Activated CD4-positive, alpha-beta memory T cell treated with anti-CD3 and anti-CD28 coated beads, Interleukin-2, amount 10 ng/mL, durations not matched to agents 7 days and 5 days (primary cell): ENCODE measurements at places on chromosomes 5 and 9.

GRCh38 chr5:9265441-9266287 lies 280.2 kb downstream of the SEMA5A start:
- H3K4me3 ChIP-seq, result no peak overlapping the region
- no peak for DNase-seq
- no peak overlapping the region for H3K27ac ChIP-seq
- no peaks in the 10 kb centered on the region for H3K36me3 ChIP-seq
- no peaks in the 10 kb centered on the region for H3K4me1 ChIP-seq

GRCh38 chr9:136206602-136207275 lies 1.8 kb upstream of the LHX3 start:
- no peaks in the 10 kb centered on the region for H3K4me1 ChIP-seq
- DNase-seq, result no peak
- no peak overlapping the region for H3K27ac ChIP-seq
- H3K27me3 ChIP-seq, result peaks cover 16% of the 10 kb centered on the region

- no peaks in the 10 kb centered on the region for H3K27me3 ChIP-seq
- H3K4me1 ChIP-seq, result no peaks in the 10 kb centered on the region
- H3K4me3 ChIP-seq, result no peak overlapping the region
- H3K36me3 ChIP-seq, result no peaks in the 10 kb centered on the region
- DNase-seq, result no peak
Observed at GRCh38 chr9:134655101-134655500, 13.5 kb downstream of the COL5A1 start.

DNA sequence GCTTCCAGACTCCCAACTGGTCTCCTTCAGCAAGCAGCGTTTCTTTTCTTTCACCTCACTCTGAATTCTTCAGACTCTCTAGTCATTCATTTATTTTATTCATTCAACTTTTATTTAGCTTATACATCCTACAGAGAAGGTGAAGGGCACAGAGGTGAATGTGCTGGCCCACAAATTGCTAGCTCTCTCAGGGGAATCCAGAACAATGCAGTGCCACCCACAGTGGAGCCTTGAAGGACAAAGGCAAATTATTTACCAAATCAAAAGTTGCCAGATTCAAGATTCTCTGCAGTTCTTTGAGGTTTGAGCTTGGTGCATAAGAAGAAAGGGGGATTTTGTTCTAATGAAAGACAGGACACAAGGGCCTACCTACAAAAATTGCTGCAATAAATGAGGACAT lies 29.7 kb downstream of the GRIA1 start:
- no peaks in the 10 kb centered on the region for H3K27me3 ChIP-seq
- H3K36me3 ChIP-seq, result no peaks in the 10 kb centered on the region
- no peak overlapping the region for H3K27ac ChIP-seq
- H3K4me1 ChIP-seq, result no peaks in the 10 kb centered on the region

DNA sequence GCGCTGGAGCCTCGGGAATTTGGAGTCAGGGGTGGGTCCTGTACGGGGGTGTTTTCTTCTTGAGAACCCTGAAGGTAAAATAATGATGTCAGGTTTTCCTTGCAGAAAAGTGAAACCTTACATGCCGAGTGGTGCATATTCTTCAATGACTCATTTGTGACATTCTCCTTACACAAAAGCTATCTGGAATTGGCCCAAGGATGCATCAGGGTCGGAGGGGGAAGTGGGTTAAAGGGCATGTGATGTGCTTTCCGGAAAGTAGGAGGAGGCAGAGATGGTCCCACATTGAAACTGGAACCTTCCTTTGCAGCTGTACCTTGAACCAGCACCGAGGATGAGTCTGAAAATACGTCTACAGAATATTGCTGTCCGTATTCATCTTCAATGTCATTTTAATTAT lies 411.2 kb upstream of the IRX4 start:
- no peak overlapping the region for H3K27ac ChIP-seq
- no peaks in the 10 kb centered on the region for H3K36me3 ChIP-seq
- DNase-seq, result no peak
- H3K27me3 ChIP-seq, result no peaks in the 10 kb centered on the region

GRCh38 chr5:104564530-104564929 lies 1001.9 kb upstream of the NUDT12 start:
- H3K4me3 ChIP-seq, result no peak overlapping the region
- no peaks in the 10 kb centered on the region for H3K4me1 ChIP-seq
- DNase-seq, result no peak
- no peak overlapping the region for H3K27ac ChIP-seq

- peaks cover 89% of the 10 kb centered on the region for H3K4me1 ChIP-seq
- H3K27me3 ChIP-seq, result no peaks in the 10 kb centered on the region
- peak overlapping the region; percentile 73 for H3K27ac ChIP-seq
- DNase-seq, result no peak
- H3K36me3 ChIP-seq, result peaks cover 39% of the 10 kb centered on the region
Observed at GRCh38 chr9:131708226-131709002, 31.5 kb downstream of the RAPGEF1 start.

DNA sequence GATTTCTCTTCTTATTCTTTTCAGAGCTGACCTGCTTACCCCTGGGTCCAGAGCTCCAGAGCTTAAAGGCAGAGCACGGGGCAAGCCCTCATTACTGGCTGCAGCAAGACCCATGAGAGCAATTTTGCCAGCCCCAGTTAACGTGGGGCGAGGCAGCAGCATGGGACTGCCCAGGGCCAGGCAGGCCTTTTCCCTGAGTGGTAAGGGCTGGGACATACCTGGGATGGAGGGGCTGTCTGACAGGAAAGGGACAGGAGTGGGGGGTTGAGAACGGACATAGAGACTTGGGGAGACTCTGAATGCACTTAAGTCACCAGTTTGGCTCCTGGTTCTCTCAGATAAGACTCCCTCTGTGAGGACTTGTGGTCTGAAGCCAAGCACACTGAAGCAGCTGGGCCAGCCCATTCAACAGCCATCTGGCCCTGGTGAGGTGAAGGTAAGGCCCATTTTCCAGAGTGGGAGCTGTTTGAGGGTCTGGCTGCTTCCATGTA lies 26.2 kb downstream of the HMGXB3 start:
- H3K4me3 ChIP-seq, result no peak overlapping the region
- peaks cover 9% of the 10 kb centered on the region for H3K4me1 ChIP-seq
- no peak for DNase-seq
- no peaks in the 10 kb centered on the region for H3K27me3 ChIP-seq
- no peak overlapping the region for H3K27ac ChIP-seq

GRCh38 chr9:115289757-115290208 lies 171.8 kb upstream of the TNC start:
- DNase-seq, result no peak
- peaks cover 2% of the 10 kb centered on the region for H3K27me3 ChIP-seq
- H3K36me3 ChIP-seq, result no peaks in the 10 kb centered on the region
- no peak overlapping the region for H3K27ac ChIP-seq
- no peaks in the 10 kb centered on the region for H3K4me1 ChIP-seq
- H3K4me3 ChIP-seq, result no peak overlapping the region

GRCh38 chr9:24044576-24044975 lies 218.5 kb upstream of the ELAVL2 start:
- H3K27ac ChIP-seq, result no peak overlapping the region
- no peaks in the 10 kb centered on the region for H3K27me3 ChIP-seq
- DNase-seq, result no peak
- H3K4me1 ChIP-seq, result no peaks in the 10 kb centered on the region
- no peak overlapping the region for H3K4me3 ChIP-seq

- H3K4me3 ChIP-seq, result no peak overlapping the region
- H3K36me3 ChIP-seq, result no peaks in the 10 kb centered on the region
Observed at GRCh38 chr9:32707326-32707725, 71.9 kb upstream of the TAF1L start.

GRCh38 chr5:112533362-112533761 lies 114.3 kb upstream of the EPB41L4A start:
- H3K4me3 ChIP-seq, result no peak overlapping the region
- H3K4me1 ChIP-seq, result no peaks in the 10 kb centered on the region
- DNase-seq, result no peak
- no peak overlapping the region for H3K27ac ChIP-seq

DNA sequence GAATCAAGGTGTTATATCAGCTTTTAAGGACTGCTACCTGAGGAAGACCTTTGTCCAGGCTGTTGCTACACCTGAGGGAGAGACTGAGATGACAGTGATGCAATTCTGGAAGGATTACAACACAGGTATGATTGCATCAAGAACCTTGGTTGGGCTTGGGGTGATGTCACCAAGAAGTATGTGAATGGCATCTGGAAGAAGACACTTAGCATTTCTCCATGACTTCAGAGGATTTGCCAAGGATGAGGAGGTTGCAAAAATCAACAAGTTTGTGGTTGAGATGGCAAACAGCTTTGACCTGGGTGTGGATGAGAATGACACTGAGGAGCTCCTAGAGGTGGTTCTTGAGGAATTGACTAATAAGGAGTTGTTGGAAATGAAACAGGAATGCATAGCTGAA lies 67.9 kb upstream of the PANK3 start:
- peaks cover 7% of the 10 kb centered on the region for H3K27me3 ChIP-seq
- H3K36me3 ChIP-seq, result no peaks in the 10 kb centered on the region
- no peaks in the 10 kb centered on the region for H3K4me1 ChIP-seq
- no peak for DNase-seq

DNA sequence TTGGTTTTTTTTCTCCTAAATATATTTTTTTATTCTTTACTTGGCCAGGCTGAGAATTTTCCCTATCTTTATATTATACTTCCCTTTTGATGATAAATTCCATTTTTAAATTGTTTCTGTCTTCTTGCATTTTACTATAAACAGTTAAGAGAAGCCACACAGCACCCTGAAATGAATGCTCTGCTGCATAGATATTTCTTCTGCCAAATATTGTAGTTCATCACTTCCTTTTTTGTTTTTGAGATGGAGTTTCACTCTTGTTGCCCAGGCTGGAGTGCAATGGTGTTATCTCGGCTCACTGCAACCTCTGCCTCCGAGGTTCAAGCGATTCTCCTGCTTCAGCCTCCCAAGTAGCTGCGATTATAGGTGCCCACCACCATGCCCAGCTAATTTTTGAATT lies 8.5 kb upstream of the INIP start:
- H3K27ac ChIP-seq, result no peak overlapping the region
- no peak overlapping the region for H3K4me3 ChIP-seq
- H3K36me3 ChIP-seq, result no peaks in the 10 kb centered on the region
- H3K4me1 ChIP-seq, result no peaks in the 10 kb centered on the region
- no peak for DNase-seq

DNA sequence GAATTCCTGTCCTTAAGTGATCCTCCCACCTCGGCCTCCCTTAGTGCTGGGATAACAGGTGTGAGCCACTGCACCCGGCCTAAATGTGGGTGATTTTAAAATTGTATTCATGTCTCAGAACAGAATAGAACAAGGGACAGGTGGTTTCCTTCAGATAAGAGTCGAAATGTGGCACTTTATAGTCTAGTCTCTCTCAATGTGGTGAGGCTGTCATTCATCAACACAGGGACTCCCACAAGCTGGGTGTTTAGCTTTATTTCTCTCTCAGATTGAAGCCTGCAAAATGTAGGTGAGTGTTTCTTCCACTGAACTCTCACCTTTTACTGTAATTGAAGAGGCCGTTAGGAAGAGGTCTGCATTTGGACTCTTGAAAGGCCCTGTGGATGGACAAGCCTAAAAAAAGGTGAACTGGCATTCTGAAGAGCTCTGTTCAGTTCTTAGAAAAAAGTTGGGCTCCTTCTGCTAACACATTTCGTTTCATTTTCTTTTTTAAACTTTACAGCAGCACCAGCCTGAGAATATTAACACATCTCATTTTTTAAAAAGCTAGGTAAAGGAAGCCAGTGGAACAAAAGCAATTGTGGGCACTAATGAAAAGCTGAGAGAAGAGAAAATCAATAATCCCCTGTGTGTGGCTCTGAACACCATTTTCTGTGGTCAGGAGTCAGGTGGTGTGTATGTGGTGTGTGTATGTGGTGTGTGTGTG lies 126.2 kb upstream of the SLC28A3 start:
- DNase-seq, result no peak
- H3K27ac ChIP-seq, result no peak overlapping the region
- H3K36me3 ChIP-seq, result no peaks in the 10 kb centered on the region
- H3K27me3 ChIP-seq, result peaks cover 3% of the 10 kb centered on the region
- H3K4me3 ChIP-seq, result no peak overlapping the region

GRCh38 chr5:34695275-34696027 lies 39.3 kb downstream of the RAI14 start:
- H3K4me3 ChIP-seq, result no peak overlapping the region
- H3K36me3 ChIP-seq, result no peaks in the 10 kb centered on the region
- H3K4me1 ChIP-seq, result peaks cover 3% of the 10 kb centered on the region

- no peaks in the 10 kb centered on the region for H3K36me3 ChIP-seq
- H3K4me3 ChIP-seq, result no peak overlapping the region
- no peak for DNase-seq
Observed at GRCh38 chr5:101531026-101531425, 627.9 kb upstream of the ST8SIA4 start.

DNA sequence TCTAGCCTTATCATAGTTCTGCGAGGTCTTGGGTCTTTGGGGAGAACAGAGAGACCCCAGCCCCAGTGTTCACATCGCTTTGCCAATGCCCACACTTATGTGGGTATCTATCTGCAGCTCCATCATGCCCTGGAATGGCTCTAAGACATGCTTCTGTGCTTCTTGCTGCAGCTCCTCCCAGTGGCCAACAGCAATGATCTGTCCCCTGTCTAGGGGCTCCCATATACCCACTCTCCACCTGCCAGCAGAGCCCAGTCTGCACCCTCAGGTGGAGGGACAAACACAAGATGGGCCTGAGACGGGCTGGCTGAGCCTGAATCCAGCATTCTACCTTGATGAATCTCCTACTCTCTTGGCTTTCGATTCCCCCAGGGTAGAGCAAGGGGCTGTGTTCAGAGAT lies 14.6 kb upstream of the DAP start:
- no peak overlapping the region for H3K4me3 ChIP-seq
- H3K27me3 ChIP-seq, result peaks cover 3% of the 10 kb centered on the region
- DNase-seq, result no peak
- H3K27ac ChIP-seq, result no peak overlapping the region

DNA sequence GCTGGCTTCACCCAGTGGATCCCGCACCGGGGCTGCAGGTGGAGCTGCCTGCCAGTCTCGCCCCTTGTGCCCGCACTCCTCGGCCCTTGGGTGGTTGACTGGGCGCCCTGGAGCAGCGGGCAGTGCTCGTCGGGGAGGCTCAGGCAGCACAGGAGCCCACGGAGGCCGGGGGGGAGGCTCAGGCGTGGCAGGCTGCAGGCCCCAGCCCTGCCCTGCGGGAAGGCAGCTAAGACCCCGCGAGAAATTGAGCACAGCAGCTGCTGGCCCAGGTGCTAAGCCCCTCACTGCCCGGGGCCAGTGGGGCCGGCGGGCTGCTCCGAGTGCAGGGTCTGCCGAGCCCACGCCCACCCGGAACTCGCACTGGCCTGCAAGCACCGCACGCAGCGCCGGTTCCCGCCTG lies 3.7 kb upstream of the ADAMTS6 start:
- peaks cover 15% of the 10 kb centered on the region for H3K4me1 ChIP-seq
- H3K27me3 ChIP-seq, result no peaks in the 10 kb centered on the region
- DNase-seq, result no peak
- no peak overlapping the region for H3K27ac ChIP-seq
- H3K4me3 ChIP-seq, result no peak overlapping the region

GRCh38 chr5:144333336-144333920 lies 162.8 kb downstream of the KCTD16 start:
- H3K36me3 ChIP-seq, result no peaks in the 10 kb centered on the region
- no peak overlapping the region for H3K4me3 ChIP-seq
- H3K27ac ChIP-seq, result no peak overlapping the region
